ENCODE measurements at places on chromosomes 7 and 10.
A peak's percentile ranks its signal among the peaks of the same experiment; 100 is the strongest.

GRCh38 chr10:9140373-9140772 lies 1085.9 kb downstream of the GATA3 start:
- DNase-seq = no peak

- no peak for DNase-seq
These were observed 928.0 kb upstream of the ZNF722 start for GRCh38 chr7:63070696-63071095.

DNA sequence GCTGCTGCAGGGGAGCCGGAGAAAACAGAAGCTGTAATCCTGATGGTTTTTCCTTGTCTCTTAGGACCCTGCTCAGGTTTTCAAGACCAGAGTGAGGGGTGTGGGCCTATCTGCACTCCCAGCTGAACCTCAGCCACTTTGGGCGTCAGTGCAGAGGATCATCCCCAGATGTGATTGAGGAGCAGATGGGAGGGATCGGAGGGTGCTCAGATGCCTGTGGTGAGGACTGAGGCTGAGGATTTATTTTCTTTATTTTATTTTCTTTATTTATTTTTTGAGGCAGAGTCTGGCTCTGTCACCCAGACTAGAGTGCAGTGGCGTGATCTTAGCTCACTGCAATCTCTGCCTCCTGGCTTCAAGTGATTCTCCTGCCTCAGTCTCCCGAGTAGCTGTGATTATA lies 13.9 kb downstream of the COL26A1 start:
- DNase-seq = no peak

DNA sequence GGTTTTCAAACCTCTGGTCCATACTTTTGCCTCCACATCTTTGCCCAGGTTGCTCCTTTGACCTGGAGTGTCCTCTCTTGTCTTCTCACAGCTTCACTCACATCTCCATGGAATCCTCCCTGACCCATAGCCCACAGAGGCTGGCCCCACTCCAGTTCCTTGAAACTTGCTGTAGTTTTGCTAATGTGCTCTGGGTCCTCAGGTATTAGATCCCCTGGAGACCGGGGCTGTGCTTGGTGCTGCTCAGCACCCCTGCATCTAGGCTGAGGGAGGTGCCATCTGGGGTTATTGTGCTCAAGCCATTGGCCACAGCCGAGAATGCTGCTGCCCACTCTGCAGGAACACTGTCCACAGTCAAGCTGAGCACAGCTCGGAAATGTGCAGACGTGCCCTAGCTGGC lies 16.5 kb downstream of the KNDC1 start:
- no peak for DNase-seq

GRCh38 chr7:71408271-71408670 lies 276.3 kb downstream of the GALNT17 start:
- DNase-seq = no peak

- DNase-seq = no peak
These were observed 147.1 kb upstream of the PRSS1 start for GRCh38 chr7:142602183-142602582.

- no peak for DNase-seq
These were observed at the start of gene PTPN12 for GRCh38 chr7:77537136-77537777. Gene PTPN12 (plus strand): TSS chr7:77537295. CDS start chr7:77537547, 252 bp downstream.

DNA sequence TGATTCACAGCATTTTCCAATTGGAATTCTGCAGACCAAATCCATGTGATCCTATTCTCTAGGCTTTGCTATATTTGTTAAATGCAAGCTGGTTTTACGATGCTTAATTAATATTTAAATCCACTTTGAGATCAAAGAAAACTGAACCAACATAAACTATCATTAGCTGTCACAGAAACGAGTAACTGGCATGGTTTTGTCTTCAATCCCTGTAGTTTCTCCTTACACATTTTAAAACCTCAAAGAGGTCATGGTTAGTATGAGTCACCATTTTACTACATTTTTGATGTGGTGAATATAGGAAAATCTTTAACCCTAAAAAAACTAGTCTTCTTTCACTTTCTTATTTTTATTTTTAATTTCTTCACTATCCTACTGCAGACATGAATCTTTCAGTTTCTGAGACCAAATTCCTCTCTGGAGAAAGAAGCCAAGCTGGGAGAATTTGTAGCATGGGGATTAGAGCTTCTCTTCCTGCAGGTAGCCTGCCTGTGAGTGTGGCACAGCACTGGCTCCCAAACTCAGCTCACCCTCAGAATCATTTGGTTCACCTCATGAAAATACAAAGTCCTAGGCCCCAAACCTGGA lies 8.7 kb upstream of the LIPM start:
- no peak for DNase-seq

DNA sequence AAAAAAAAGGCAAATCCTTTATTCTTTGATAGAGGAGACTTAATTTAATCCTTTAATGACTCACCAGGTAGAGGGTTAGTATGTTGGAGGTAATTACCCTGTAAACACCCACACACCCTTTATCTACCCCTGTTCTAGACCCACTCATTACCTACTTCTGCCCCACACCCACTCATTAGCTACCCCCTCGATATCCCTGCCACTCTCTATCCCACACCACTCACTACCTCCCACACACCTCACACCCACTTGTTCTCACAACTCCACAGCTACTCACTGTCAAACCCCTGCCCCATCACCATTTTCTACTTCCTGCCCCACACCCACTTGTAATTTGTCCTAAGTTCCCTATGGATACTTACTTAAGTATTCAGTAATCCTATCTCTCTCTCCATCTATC lies 49.7 kb downstream of the SEC61G start:
- no peak for DNase-seq

GRCh38 chr7:7957513-7957912 lies 11.1 kb upstream of the GLCCI1 start:
- no peak for DNase-seq

- no peak for DNase-seq
These were observed 20.5 kb downstream of the GLCCI1 start for GRCh38 chr7:7989133-7989532.

GRCh38 chr10:90913774-90914420 lies 7.0 kb downstream of the ANKRD1 start:
- no peak for DNase-seq

GRCh38 chr7:12684733-12685132 lies 2.7 kb upstream of the ARL4A start:
- DNase-seq = no peak

- no peak for DNase-seq
These were observed 578.1 kb upstream of the FZD8 start for GRCh38 chr10:36220151-36220550.

- DNase-seq = no peak
These were observed 22.5 kb upstream of the WASL start for GRCh38 chr7:123771256-123771655.

- no peak for DNase-seq
These were observed 139.3 kb upstream of the COBL start for GRCh38 chr7:51455948-51456347.

GRCh38 chr7:158074896-158075632 lies 512.6 kb downstream of the PTPRN2 start:
- DNase-seq = no peak

GRCh38 chr10:25704622-25705021 lies 229.4 kb upstream of the MYO3A start:
- DNase-seq = no peak

GRCh38 chr7:71694665-71695064 lies 562.7 kb downstream of the GALNT17 start:
- DNase-seq = no peak

- DNase-seq = no peak
These were observed 115.7 kb downstream of the PARP12 start for GRCh38 chr7:139947021-139947420.

DNA sequence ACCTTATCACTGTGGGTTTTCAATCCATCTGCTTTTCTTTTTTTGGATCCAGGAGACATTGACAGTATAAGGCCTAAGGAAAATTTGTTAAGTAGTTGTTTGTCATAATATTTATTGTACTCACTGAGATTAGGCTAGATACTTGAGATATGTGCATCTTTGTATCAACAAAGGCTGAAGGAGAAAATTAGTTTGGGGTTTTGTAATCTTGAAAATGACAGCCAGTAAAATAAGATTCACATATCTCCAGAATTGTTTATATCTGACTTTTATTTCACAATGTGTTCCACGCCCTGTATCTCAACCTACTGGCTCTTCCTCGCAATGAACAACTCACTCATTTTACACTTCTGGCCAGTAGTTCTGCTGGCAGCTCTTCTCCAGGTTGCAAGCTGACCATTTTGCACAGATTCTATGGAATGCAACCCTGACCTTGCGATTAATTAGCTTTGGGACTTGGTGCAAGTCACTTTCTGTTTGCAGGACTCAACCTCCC lies 132.7 kb downstream of the GATA3 start:
- DNase-seq = no peak

GRCh38 chr7:36854652-36855051 lies 130.4 kb upstream of the AOAH start:
- no peak for DNase-seq

GRCh38 chr7:129914536-129915272 lies 38.1 kb downstream of the UBE2H start:
- no peak for DNase-seq

DNA sequence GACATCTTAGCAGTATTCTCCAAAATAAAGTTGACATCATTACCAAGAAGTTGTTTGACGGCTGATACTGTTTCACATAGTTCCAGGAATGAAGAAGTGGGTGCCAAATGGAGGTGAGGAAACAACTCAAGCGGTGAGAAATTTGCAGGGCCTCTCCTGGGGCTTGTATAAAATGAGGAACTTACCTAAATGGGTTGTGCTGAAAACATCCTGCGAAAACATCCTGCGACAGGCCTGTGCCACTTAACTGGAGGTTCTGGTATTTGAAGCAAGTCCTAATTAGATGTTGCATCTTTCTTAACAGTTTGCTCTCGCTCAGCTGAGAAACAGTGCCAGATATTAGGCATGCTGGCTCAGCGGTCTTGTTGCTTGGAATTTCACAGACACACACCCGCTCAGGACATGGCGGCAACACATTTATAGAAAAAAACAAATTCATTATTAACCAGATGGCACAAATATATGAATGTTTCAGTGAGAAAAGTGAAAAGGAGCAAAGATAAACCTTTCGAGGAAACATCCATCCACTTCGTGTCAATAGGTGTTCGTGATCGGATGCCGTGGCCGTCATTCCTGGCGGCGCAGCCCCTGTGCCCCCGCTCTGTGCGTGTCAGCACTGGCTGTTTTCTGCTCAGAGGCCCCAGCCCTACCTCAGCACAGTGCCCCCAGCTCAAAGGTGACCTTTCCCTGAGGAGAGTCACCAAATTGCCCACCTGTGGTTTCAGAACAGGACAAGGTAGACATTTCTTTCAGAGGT lies 48.1 kb downstream of the CDC123 start:
- DNase-seq = no peak

DNA sequence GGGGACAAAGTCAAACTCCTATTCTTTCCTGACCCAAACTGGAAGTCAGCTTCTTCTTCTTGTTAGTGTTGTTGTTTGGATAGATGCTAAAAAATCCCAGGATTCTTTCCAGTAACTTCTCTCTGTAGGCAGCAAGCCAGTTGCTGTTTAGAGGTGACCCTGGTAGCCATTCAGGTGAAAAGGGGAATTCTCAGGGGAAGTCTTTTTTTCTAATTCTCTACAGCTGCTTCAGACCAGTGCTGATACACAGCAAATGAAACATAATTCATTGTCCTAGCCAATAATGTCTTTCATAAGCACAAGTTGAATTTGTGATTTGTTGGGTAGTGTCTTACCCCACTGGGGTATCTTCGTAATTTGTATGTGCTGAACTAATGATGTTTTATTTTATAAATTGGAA lies 357.3 kb downstream of the BBS9 start:
- DNase-seq = no peak

- DNase-seq = no peak
These were observed 27.1 kb upstream of the PTPRN2 start for GRCh38 chr7:158614700-158615099.

- DNase-seq = no peak
These were observed 64.2 kb downstream of the NKX6-2 start for GRCh38 chr10:132721725-132722124.

GRCh38 chr7:1819259-1819841 lies 149.3 kb downstream of the ELFN1 start:
- no peak for DNase-seq

- DNase-seq = no peak
These were observed 54.9 kb downstream of the ODAD2 start for GRCh38 chr10:27944005-27944404.

DNA sequence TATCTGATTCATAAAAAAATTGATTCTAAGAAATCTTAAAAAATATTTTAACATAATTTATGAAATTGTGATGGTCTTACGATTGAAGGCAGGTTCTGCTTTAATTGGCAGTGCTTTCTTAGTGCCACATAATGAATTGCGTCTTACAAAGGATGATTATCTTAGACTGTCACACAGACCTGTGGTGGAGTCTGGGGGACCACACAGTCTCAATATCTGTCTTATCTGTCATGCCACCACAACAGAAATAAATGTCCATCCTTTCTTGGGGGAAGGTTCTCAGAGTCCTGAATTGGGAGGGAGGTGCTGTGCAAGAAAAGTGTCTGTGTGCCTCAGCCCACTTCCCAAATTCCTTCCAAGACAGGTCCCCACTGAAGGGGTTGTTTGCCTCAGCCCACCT lies 34.0 kb downstream of the ZDHHC6 start:
- no peak for DNase-seq

DNA sequence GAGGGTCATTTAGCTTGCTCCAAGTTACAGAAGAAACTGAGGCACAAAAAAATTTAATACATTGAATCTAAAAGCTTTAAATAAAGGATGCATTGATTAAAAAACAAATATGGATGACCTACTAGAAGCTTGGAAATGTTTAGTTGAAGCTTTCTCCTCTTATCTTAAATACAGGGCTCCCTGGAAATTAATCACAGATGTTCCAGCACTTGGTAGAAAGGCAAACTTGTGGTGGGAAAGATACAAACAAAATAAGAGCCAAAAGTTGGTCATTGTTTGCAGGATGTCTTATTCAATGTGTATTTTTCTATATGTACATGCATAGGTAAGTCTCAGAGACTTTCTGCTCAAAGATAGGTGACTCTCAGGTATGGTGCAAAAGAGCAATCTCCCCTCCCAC lies 40.7 kb upstream of the LYZL1 start:
- DNase-seq = no peak

GRCh38 chr7:11193131-11193867 lies 219.6 kb downstream of the PHF14 start:
- DNase-seq = peak; percentile 25

- no peak for DNase-seq
These were observed 33.6 kb downstream of the GPER1 start for GRCh38 chr7:1121476-1121875.

DNA sequence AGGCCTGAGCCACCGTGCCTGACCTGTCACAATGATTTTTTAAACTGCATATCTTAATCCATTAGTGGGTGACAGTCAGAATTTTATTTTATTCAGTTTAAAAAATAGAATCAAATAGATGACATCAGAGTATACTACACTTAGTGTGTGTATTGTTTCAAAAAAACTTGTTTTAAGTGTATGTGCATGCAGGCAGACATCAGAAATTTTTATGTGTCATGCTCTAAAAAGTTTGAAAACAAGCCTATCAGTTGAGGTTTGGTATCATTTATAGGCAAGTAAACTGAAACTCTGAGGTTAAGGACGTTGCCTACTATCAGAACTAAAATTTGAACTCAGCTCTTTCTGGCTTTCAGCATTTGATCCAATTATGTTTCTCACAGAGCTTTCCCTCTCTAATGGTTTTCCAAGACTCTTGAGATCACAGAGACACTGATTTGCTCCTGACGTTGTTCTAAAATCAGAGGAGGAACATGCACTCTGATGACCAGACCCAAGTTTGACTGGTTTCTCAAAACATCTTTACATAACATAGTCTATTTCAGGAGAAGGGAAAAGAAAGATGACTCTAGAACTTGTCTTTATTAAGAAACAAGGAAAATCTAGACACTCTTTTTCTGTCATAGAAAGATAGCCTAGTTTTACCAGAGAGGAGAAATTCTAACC lies 188.6 kb downstream of the AUTS2 start:
- no peak for DNase-seq
